ENCODE measurements at places on chromosomes 2 and 18.

DNA sequence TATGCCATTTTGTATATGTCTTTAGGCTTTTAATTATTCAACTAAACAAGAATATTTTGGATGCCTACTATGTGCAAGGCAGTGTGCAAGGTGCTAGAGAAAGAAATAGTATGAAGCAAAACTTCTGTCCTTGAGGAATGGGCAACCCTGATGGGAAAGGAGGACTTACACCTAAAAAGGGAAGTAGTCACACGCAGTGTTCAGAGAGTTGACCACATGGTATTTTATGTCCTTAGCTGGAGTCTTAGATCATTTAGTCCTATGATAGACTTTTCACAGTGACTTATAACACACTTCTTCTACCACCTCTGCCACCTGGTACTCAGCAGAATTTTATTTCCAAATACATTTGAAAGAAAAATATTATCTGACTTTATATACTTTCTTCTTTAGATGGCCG lies 291.6 kb downstream of the PLCL1 start:
- no peak for DNase-seq

DNA sequence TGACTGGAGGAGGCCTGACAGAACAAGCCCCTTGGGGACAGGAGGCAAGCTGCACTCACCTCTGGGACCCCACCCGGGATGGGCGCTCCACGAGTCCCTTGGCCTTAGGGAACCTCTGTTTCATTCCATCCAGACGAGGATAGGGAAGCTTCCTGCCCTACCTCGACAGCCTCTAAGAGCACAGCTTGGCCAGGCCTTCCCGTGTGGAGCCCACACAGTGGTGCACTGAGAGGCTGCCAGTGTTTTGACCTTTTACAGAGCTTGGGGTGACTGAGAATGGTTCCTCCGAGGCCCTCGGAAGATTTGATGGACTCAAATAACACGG lies 91.4 kb upstream of the SMAD7 start:
- DNase-seq: no peak

GRCh38 chr2:160635488-160635887 lies 141.9 kb upstream of the RBMS1 start:
- no peak for DNase-seq

- DNase-seq: no peak
Measured at GRCh38 chr2:149132339-149132738, 93.8 kb downstream of the LYPD6B start.

- DNase-seq: no peak
Measured at GRCh38 chr2:240139666-240140393, 628 bp downstream of the OTOS start.

DNA sequence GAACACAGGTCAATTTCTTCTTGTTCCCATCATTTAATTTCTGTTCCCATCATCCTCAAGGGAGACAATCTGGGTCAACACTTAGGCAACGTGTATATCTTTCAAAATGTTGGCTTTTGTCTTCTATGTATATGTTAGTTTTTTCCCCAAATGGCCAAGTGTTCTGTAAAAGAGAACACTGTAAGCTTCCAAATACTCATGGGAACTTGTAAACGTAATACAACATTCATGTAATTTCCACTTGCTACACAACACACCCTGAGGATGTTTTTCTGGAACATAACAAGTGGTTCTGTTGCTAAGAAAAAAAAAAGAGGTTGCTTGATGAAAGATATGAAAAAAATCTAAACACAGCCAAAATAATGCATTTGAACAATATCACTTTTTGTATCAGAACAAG lies 149.1 kb downstream of the ATAD2B start:
- DNase-seq: no peak

DNA sequence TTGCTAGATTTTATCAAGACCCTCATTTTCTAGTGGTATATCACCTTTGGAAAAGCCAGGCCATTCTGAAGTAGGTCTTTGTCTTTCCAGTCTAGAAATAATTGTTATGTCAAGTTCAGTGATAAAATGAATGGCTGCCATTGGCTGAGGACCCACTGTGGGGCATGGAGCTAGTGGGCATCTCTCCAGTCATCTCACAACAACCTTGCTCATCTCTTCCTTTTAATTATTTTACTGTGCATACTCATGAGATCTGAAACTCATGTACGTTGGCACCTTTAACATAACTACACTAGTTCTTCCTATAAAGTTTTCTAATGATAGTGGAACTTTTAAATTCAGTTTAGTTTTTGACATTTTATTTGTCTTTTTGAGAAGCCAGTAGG lies 240.9 kb downstream of the SLC8A1 start:
- DNase-seq: no peak

GRCh38 chr18:10804126-10804525 lies 278.3 kb downstream of the NAPG start:
- no peak for DNase-seq

GRCh38 chr2:38064801-38065501 lies 11.0 kb downstream of the CYP1B1 start:
- DNase-seq: no peak

DNA sequence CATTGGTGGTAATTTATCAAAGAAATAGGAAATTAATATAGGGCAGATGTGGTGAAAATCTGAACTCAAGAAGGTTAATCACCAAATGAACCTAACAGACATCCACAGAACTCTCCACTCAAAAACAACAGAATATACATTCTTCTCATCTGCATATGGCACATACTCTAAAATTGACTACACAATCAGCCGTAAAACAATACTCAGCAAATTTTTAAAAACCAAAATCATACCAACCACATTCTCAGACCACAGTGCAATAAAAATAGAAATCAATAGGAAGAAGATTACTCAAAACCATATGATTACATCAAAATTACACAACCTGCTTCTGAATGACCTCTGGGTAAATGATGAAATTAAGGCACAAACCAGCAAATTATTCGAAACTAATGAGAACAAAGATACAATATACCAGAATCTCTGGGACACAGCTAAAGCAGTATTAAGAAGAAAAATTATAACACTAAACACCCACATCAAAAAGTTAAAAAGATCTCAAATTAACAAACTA lies 31.0 kb downstream of the RBM43 start:
- DNase-seq: no peak

DNA sequence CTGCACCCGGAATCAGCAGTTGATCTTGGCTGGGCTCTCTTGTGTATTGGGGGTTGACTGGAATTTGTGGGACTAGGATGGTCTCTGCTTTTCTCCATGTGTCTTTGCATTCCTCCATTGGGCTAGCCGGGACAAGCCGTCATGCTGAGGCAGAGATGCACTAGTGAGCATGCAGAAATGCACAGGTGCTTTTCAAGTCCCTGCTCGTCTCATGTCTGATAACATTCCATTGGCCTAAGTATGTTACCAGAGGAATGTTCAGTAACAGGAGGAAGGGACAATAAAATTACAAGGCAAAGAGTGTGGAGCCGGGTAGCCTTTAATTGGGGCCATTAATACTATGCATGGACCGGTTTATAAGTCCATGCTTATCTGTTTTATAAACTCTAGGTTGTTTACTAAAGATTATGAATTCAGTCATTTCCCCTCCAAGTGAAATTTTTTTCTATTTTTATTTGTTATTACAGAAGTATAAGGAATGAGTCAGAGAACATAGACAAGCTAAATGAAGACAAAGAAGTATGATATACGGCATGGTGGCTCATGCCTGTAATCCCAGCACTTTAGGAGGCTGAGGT lies 24.4 kb upstream of the AAK1 start:
- peak; percentile 74 for DNase-seq

- no peak for DNase-seq
Measured at GRCh38 chr2:235232449-235233433, 261.1 kb upstream of the AGAP1 start.

- no peak for DNase-seq
Measured at GRCh38 chr2:46488389-46488788, 9.0 kb downstream of the TMEM247 start.

GRCh38 chr18:12336887-12337286 lies 28.8 kb downstream of the TUBB6 start:
- DNase-seq: peak; percentile 72

- no peak for DNase-seq
Measured at GRCh38 chr18:25799231-25799630, 291.2 kb downstream of the SS18 start.

DNA sequence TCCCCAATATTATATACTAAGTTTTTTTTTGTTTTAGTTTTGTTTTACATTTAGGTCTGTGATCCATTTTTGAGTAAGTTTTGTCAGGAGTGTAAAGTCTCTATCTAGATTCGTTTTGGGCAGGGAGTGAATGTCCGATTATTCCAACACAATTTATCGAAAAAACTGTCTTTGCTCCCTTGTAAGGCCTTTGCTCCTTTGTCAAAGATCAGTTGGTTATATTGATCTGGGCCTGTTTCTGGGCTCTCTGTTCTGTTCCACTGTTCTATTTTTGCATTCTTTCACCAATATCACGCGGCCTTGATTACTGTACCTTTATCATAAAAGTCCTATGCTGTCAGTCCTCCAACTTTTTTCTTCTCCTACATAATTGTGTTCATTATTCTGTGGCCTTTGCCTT lies 276.5 kb upstream of the ZC3H15 start:
- no peak for DNase-seq

- DNase-seq: no peak
Measured at GRCh38 chr2:22126978-22127377, 1003.2 kb downstream of the TDRD15 start.

- no peak for DNase-seq
Measured at GRCh38 chr2:186637497-186637800, 47.6 kb downstream of the ITGAV start.

GRCh38 chr2:58293056-58293455 lies 51.9 kb upstream of the FANCL start:
- no peak for DNase-seq

- no peak for DNase-seq
Measured at GRCh38 chr2:74824679-74825078, 9.2 kb upstream of the HK2 start.

- no peak for DNase-seq
Measured at GRCh38 chr2:209806318-209806717, 34.7 kb downstream of the UNC80 start.

GRCh38 chr18:78637442-78638402 lies 341.9 kb upstream of the SALL3 start:
- DNase-seq: no peak

DNA sequence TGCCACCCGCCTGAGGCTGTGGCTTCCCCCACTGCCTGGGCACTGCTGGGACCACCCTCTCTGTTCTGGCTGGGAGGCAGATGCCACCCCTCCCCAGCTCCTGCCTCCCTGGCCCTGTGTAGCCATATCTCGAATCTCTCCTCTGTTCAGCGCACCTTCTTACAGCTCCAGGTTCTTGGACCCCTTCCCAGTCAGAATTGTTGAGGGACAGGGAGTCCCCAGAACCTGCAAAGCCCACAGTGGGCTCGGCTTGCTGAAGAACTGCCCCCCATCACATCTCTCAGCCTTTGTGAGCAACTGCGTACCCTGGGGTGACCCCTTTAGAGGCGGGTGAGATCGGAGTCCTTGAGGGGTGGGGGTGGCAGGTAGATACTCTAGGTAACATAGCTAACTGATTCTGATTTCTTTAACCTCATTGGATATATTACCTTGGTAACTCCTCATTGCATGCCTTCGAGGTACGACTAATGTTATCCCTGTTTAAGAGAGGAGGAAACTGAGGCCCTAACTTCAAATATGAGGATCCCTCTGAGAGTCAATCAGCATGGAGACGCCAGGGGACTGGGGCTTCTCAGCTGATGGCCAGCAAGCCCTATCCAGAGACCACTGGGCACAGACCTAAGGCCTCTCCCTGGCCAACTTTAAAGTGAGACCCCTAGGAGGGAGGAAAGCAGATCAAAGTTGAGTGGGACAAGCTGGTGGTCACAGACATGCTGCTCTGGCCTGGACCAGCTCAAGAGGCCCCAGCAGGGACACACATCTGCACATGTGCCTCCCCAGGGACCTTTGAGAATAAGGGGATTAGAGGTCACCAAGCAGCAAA lies 101.3 kb downstream of the CAPN13 start:
- DNase-seq: no peak

- DNase-seq: no peak
Measured at GRCh38 chr2:58039170-58039611, 7.4 kb upstream of the VRK2 start.

- no peak for DNase-seq
Measured at GRCh38 chr2:119719261-119719627, 40.2 kb downstream of the TMEM177 start.

GRCh38 chr2:88574445-88574844 lies 52.8 kb downstream of the EIF2AK3 start:
- DNase-seq: no peak

DNA sequence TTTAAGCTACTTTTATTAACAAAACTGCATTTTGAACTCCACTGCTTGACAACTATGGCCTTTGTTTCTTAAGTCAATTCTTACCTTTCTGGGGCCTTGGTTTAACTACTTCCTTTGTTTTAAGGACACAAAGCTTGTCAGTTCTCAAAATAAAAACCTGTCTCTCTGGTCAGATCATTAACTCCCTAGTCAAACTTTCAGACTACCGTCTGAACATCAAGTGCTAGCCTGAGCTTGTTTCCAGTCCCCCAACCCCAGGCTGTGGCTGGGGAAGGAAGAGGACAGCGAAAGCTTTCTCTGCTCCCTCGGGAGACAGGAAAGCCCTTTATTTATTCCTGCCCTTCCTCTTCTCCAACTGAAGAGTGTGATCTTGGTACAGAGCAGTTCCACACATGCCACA lies 1.7 kb downstream of the SH3YL1 start:
- no peak for DNase-seq

- no peak for DNase-seq
Measured at GRCh38 chr18:43705850-43706249, 428.6 kb upstream of the SYT4 start.

DNA sequence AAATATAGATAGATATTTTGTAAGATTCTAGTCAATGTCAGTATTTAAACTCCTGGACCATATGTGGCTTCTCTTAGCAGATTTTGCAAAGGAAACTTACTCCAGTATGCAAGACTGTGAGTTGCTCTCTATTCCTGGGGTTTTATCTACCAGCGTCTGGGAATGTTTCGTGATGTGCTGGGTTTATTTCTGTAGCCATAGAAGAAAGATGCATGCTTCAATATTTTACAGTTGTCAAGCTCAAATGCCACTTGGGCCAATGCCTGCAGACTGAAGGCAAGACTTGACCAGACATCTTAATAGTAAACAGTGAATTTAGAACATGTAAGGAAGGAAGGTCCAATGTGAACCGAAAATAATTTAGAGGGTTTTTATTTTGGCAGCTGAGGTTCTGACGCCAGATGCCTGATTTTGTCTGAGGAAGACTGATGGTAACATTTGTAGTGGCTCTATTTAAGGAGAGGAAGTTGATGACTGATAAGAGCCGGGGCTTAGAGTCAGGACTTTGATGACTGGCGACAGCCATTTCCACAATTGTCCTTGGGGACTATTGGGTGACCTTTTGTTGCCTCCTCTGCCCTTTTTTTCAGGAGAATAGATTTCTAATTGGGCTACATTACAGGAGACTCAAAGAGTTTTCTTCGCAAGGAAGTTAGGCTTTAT lies 154.3 kb downstream of the RAPGEF4 start:
- no peak for DNase-seq

Data from LoVo (cell line).